ENCODE measurements at places on chromosomes 16 and 17. TPM values are rescaled to one million over a fixed set of nuclear protein-coding genes. Genes with fewer than 3 reads are reported as not detected.

TNFRSF17 gene
- total RNA-seq: not detected

TMEM114 gene
- total RNA-seq: not detected

FAM171A2 gene
- total RNA-seq: 3.6 TPM

SLC12A3 gene
- 0.96 TPM for total RNA-seq

Measured in tracheal epithelial cell (primary cell).